ENCODE measurements at places on chromosomes 12 and 14.

- no peak for DNase-seq
Measured at GRCh38 chr12:49094160-49094974, at the start of gene DHH. Gene DHH, minus strand, starts transcription at chr12:49094801. Its CDS starts 289 bp downstream, at chr12:49094512.

- DNase-seq = no peak
Measured at GRCh38 chr12:86666316-86666715, 410.1 kb upstream of the MGAT4C start.

GRCh38 chr12:69443916-69444315, 26.3 kb upstream of the FRS2 start:
- no peak for DNase-seq

DNA sequence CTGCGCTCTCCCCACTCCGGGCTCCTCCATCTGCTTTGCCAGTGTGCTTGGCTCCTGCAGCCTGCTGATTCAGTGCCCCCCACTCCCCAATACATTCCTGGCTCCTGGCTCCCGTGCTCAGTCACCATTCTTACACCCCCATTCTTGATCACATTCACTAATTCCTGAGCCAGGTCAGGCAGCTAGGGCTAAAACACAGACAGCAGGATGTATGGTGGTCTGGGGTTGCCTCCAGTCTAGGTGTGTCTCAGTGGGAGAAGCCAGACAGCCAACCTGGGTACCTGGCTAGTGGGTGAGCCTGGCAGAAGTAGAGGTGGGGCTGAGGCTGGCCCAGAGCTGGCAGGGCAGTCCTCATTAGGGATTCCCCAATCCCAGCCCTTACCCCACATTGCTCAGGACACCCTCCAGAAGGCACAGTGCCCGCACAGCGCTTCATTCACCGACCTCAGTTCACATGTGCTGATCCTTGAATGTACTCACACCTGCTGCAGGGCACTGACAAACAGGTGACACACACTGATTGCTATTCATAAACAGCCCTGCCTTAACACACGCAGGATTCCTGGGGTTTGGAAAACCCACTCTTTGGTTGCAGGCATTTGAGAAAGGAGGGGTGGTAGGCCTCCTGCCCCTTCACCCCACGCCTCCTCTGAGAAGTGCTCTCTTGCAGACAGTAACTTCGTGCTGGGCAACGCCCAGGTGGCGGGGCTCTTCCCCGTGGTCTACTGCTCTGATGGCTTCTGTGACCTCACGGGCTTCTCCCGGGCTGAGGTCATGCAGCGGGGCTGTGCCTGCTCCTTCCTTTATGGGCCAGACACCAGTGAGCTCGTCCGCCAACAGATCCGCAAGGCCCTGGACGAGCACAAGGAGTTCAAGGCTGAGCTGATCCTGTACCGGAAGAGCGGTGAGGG, 1.7 kb downstream of the KCNH3 start:
- DNase-seq = no peak

GRCh38 chr12:119699199-119699760, 31.3 kb downstream of the PRKAB1 start:
- DNase-seq = no peak

DNA sequence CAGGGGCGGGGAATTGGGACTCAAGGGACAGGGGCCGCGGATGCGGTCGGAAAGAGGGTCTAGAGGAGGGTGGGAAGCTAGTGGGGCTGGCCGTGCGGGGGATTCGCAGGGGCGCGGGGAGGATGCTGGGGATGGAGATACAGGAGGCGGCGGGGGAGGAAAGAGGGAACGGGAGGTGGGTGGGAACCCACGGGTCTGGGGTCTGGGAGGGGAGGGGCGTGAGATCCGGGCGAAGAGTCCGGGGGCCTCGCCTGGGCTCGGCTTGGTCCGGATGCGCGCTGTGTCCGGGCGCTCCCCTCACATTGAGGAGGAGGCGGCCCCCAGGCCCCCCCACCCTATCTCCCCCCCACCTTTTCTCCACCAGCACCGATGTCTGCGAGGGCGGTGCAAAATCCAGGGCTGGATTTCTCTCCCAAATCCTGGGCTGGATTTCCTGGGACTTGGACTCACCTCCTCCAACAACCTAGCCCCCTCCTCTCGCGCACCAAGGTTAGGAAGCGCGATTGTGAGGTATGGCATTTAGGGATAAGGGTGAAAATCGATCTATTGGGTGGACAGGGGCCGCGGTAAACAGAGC, at the start of gene AGAP2:
Gene AGAP2 (minus strand): TSS at position 82 of the 577 bp plus-strand sequence. CDS start 496 bp downstream, outside the sequence.
- DNase-seq = no peak

DNA sequence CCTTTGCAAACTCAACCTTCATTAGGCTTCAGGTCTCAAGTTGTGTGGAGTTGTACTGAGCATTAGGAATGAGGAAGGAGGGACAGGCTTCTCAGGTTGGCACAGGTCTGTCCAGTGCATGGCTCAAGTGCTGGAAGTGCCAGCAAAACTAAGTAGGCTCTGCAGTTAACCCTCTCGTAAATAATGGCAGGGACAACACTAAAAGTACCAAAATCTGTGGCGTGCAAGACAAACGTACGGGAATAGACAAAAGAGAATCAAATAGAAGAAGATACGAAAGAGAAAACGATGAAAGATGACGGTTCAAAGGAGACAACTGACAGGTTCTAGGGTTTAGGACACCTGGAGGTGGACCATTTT, 612 bp downstream of the TRAPPC6B start:
- DNase-seq = no peak

GRCh38 chr12:119117936-119118335, 60.8 kb upstream of the HSPB8 start:
- DNase-seq = no peak

DNA sequence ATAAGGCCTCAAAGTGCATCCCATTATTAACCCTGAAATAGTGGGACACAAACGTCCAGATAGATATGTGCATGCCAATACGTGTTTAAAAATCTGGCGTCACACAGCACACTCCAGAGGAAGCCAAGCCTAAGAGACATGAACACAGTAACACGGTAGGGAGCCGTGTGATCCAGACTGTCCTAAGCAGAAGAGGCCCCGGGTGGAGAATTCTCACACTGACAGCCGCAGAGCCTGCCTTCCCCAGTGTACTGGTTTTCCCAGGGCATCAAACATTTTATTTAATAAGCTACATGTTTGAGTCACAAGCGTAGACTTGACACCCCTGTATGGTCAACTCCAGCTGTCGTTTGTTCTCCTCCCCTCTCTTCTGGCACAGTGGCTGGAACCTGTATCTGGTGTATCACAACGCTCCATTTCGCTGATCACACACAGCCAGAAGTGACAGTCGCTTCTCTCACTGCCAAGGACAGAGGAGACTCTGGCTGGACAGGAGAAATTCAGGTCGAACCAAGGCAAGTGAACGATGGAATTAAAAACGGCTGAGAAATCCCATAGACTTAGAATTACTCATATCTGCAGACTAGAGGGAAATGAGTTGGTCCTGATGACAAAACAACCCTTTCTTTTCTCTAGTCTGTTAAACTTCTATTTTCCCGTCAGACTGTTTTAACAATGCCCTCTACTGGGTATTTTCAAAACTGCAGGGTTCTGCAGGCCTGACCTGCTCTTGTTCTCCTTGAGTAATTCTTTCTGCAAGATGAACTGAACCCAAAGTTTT, 359.9 kb downstream of the RGS6 start:
- peak; percentile 5 for DNase-seq

DNA sequence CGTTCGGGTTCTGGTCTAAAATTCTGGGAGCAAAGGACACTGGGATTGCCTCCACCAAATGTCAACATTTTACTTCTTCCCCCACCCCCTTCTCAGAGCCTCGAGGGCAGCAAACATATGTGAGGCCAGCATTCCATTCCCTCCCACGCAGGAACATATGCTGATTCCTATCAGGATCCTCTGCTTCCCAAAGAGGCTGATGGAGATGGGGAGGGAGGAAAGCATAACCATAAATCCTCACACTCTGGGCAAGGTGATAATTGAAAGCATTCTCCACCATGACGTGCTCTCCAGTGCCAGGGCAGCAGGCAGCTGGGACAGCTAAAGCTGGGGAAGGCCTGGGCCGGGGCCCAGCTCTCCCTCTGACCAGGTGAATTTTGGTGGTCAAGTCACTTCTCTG, 395.0 kb downstream of the ZFP36L1 start:
- no peak for DNase-seq

DNA sequence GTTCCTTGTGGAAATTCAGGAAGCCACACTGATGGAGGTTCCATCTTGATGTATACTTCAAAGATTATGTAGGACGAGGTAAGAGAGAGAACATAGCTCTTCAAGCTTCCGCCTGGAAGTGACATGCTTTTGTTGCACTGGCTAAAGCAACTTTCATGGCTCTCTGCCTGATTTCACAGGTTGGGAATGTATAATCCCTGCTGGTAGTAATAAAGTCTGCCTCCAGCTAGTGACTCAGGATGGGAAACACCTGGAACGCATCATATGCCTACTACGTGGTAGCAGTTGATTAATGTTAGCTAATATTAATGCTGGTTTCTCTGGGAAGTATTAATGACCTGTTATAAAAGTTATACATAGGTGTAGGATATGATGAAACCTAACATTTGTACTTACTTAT, 71.1 kb downstream of the PELI2 start:
- no peak for DNase-seq

DNA sequence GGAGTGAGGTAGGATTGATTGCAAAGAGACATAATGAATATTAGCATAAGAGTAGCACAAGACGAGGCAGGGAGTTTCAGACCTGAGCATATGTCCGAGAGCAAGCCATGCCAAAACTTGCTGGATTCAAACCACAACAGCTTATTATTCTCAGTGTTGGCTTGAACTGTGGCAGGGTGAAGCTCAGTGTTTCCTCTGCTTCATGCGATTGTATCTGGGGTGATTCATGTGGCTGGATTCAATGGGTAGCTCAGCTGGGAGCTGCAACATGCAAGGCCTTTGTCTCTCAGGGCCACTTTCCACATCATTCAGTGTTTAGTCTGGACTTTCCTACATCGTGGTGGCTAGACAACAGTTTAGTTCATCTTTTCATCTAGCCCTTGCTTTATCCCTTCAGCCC, 22.1 kb upstream of the E2F7 start:
- DNase-seq = no peak

GRCh38 chr14:72452774-72453173, 441.1 kb downstream of the DPF3 start:
- DNase-seq = no peak

- DNase-seq = no peak
Measured at GRCh38 chr14:61470261-61470960, 149.0 kb downstream of the PRKCH start.

GRCh38 chr14:106848330-106849121, 1322.1 kb downstream of the TMEM121 start:
- no peak for DNase-seq

GRCh38 chr14:49642163-49642562, 7.1 kb upstream of the DNAAF2 start:
- DNase-seq = no peak

- no peak for DNase-seq
Measured at GRCh38 chr12:92042791-92043531, 102.7 kb downstream of the BTG1 start.

GRCh38 chr12:9940375-9940774, 8.2 kb upstream of the CLEC2A start:
- DNase-seq = peak; percentile 20

- DNase-seq = no peak
Measured at GRCh38 chr14:20714593-20715250, 26.2 kb downstream of the ANG start.

Measured in CD4-positive, alpha-beta T cell treated with Interleukin-4 for 4 hours (primary cell).